ENCODE measurements at places on chromosomes 5 and 9.

- DNase-seq: no peak
Observed at GRCh38 chr9:114016629-114017423, 61.3 kb downstream of the AMBP start.

- no peak for DNase-seq
Observed at GRCh38 chr5:150283904-150284303, 5.7 kb downstream of the CAMK2A start.

- DNase-seq: peak; percentile 29
Observed at GRCh38 chr5:65779643-65780042, 57.6 kb downstream of the NLN start.

GRCh38 chr9:116383936-116384335 is 230.3 kb downstream of the PAPPA start:
- DNase-seq: no peak

DNA sequence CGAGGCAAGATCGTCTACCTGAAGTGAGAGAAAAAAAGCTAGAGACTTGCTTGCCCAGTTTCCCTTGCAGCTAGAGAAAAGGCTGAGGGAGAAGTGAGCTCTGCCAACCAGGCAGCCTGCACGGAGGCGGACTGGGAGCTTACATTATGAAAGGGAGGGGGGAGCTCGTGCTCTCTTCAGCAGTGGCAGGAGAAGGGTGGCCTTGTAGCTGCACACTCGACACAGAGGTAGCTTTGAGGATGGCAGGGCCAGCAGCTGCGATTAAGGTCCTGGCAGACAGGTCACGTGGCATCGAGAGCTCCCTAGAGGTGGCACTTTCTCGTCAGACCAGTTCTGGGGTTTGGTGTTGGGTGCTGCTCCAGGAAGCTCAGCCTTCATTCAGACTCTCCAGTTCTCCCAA is 26.7 kb downstream of the APBA1 start:
- no peak for DNase-seq

DNA sequence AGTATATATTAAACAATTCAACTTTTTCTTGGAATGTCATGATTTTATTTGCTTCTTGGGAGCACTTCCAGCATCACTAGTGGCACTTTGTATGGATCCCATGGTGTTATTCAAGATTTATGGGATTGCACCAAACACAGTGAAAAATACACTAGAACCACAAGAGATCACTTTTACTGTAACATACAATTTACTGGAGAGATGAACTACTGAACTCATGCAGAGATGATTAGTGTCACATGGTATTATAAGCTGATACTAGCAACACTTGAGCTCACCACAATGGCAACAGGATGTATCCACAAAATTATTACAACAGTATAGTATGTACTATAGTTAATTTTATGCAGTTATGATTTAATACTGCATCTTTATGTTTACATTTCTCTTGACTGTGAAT is 16.3 kb upstream of the SLC36A2 start:
- DNase-seq: no peak

DNA sequence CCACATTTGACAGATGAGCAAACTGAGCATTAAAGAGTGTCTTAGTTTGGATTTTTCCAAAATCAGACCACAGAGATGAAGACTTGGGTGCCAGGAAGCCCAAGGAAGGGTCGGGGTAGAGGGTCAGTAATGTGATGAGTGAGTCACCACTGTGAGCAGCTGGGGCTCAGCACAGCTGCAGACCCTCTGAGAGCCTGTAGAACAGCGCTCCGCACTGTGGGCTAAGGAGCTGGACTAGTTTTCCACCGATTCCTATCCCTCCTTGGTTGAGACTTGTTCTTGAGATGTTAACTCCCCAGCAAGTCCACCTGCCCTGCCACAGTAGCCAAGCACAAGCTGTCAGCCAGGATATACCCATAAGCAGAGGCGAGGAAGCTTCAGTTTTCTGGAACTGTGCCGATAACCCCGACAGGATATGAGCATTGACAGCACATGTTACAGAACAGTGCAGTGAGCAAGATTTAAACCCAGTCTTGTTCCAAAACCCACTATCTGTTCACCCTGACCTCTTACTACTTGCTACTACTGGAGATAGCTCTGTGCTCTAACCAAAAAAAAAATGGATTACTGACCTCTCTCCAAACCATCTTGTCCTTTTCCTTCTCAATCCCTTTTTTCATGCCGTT is 31.8 kb downstream of the EGFLAM start:
- no peak for DNase-seq

DNA sequence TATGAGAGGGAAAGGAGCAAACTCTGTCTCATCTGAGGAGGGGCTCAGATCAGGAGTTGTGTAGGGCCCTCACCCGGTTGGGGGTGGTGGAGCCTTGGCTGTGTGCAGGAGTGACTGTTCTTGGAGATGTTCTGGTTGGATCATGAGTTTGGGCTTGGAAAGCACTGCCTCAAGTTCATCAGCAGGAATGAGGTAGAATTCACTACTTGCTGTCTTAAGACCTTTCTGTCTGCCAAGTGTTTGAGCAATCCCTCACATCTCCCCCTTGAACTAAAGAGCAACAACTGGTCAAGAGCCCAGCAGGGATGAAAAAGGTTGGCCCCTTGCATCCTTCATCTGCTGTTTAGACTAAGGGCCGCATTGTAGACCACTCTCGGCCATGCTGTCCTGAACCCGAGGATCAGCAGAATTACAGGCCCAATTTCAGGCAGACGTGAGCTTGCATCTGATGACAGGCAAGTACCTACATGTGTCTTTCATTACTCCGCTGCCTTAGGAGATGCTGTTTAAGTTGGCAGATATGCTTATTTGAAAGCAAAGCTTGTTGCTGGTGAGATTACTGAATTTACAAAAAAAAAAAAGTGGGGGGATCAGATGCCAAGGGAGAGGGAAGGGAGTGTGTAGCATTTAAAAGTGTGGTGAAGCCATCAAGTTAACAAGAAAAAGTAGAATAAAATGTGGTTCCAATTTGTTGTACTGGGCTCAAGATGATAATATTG is 36.4 kb downstream of the PIK3R1 start:
- no peak for DNase-seq

DNA sequence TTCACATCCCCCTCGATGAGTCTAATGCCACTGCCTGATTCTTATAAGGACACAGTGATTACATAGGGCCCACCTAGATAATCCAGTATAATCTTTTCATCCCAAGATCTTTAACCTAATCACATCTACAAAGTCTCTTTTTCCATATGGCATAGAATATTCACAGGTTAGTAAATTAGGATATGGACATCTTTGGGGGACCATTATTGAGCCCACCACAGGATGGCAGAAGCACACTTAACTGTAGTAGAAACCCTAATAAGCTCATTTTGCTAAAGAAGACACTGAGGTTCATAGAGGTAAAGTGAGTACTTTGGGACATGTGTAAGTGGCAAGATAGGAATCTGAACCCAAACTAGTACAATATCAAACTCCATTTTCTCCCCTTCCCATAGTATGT is 38.9 kb downstream of the ASTN2 start:
- DNase-seq: no peak

DNA sequence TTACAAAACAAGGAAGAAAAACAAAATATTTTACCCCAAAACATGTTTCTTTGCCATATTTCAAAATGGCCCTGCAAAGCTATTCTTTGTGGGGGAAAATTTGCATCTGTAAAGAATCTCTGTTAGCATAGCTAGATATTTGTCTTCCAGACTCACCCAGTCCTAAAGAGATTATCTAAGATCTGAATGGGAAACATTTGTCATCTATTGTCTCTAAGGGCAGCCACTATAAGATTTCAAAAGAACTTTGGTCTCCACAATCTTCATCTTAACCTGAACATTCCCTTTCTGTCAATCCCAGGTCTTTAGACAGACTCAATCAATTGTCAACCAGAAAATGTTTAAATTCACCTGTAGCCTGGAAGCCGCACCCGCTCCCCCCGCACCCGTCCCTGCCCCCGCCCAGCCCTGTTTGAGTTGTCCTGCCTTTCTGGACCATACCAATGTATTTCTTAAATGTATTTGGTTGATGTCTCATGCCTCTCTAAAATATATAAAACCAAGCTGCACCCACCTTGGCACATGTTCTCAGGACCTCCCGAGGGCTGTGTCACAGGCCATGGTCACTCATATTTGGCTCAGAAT is 330.6 kb downstream of the RAB3C start:
- DNase-seq: no peak

- peak; percentile 21 for DNase-seq
Observed at GRCh38 chr5:161547738-161548486, 1.4 kb upstream of the GABRB2 start.

DNA sequence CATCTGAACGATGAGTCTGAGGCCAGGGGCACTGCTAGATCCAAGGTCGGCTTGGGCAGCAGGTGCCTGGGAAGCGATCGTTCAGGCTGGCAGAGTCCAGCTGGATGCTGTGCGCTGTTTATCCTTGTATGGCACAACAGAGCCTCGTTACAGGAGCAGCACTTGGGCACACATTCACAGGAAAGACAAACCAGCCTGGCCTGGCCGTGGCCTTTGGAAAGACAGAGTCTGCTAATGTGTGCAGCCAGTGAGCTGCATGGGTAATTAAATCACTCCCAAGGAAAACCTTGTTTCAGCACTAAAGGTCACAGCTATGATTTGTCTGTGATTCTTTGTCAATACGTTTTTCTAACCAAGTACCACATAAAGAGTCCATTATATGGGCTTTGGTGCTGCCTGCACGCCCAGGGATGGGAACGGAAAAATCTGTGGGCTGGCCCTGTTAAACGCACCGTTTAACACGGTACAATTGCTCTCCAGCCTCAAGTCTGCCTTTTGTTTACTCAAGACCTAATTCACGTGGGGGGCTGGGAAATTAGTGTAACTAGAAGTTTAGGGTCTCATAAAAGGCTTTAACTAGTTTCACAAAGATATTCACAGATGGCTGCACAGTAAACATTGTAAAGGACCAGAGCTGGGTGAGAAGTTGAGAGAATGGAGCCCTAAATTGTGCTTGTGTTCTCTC is 509.3 kb downstream of the KDM4C start:
- DNase-seq: no peak

DNA sequence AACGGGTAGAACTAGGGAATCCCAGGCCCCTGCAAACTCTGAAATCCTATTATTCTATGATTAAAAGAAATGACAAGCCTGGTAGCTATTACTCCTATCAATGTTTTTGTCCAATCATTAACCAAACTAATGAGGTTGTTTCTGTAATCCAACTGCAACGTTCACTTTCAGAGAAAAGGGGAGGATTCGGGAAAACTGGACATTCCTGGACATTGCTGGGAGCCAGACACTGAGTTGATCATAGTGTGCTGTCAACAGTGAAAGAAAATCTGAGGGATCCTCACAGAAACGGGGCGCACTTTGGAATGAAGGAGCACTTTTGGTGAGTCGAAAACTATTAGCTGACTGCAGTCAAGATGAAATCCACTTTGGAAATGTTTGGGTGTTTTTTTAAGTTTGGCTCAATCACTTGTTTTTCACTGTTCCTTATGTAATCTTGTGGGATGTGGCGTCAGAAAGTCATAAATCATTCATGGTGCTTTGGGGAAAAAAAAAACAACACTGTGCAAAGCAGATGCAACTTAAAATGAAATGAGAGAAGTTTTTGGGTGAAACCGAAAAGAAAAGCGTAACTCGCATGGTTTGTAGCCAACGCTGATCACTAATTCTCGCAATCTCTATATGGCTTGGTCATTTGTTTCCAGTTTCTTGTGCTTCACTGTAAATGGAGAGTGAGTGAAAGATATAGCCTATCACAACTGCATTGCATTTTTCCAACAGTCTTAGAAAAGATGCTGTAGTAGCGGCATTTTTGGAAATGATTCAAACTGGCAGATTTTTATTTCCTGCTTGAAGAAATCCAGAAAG is 51.2 kb upstream of the ADRA1B start:
- peak; percentile 8 for DNase-seq

DNA sequence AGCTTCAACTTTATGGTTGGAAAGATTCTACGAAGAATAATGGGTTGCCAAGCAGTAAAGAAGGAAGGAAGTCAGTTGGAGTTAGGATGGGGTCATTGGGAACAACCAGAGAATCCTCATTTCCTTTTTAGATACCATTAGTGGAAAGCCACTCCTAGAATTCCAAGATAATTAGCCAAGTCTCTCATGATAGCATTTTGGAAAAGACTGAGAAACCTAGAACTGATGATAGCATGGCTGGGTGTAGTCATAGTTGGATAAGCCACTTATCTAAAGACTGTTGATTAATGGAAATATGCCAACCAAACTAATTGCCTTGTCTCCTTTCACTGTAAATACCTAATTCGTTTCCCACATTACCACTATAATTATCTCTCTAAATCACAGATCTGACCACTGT is 377.0 kb downstream of the GLIS3 start:
- DNase-seq: no peak

- DNase-seq: no peak
Observed at GRCh38 chr9:109945573-109945972, 165.6 kb downstream of the PALM2AKAP2 start.

DNA sequence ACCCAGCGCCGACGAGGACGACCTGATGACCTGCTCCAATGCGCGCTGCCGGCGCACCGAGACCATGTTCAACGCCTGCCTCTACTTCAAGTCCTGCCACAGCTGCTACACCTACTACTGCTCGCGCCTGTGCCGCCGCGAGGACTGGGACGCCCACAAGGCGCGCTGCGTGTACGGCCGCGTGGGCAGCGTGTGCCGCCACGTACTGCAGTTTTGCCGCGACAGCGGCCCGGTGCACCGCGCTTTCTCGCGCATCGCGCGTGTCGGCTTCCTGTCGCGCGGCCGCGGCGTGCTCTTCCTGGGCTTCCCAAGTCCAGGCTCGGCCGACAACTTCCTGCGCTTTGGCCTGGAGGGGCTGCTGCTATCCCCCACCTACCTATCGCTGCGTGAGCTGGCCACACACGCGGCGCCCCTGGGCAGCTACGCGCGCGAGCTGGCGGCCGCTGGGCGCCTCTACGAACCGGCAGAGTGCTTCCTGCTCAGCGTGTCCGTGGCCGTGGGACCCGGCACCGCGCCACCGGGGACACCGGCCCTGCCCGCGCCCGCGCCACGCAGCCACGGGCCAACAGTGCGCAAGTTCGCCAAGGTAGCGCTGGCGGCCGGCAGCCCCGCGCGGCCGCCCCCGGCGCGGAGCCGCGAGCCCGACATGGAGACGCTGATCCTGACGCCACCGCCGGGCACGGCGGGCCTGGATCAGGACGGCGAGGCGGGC is 2.7 kb upstream of the PHPT1 start:
- DNase-seq: peak; percentile 30

- no peak for DNase-seq
Observed at GRCh38 chr5:13991365-13991764, 46.9 kb upstream of the DNAH5 start.

DNA sequence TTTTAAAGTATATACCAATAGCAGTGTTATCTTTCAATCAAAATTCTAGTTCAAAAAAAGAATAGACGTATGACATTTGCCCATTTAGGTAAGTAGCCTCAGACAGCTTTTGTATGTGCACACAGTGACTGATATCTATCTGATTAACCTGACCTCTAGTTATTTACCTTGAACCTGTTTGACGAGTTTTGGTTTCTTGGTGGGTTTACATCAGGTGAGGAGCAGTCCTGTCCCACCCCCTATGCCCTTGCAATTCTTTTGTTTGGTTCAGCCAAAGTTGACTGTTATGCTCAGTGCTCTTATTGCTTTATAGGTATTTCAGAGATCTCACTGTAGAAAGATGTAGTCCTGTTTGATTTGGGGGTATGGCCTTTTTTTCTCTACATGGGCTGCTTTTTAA is 147.2 kb downstream of the ISOC1 start:
- no peak for DNase-seq

GRCh38 chr5:152309926-152310450 is 95.1 kb downstream of the NMUR2 start:
- DNase-seq: no peak

GRCh38 chr9:26346942-26347477 is 545.6 kb downstream of the CAAP1 start:
- no peak for DNase-seq

Measured in hematopoietic multipotent progenitor cell treated with erythropoietin and hydrocortisone succinate and interleukin-3 and kit ligand, for 4 days (in vitro differentiated cells).